Activated naive CD4-positive, alpha-beta T cell treated with Interleukin-2 at 50 U/mL for 16 hours (primary cell): ENCODE measurements at places on chromosomes 13 and 19.
A peak's percentile ranks its signal among the peaks of the same experiment; 100 is the strongest.

- DNase-seq, result peak; percentile 36
These were observed 1.9 kb downstream of the GTPBP3 start for GRCh38 chr19:17339088-17339741.

- DNase-seq, result peak; percentile 77
These were observed 1.1 kb downstream of the RPL36 start for GRCh38 chr19:5690955-5691821.

DNA sequence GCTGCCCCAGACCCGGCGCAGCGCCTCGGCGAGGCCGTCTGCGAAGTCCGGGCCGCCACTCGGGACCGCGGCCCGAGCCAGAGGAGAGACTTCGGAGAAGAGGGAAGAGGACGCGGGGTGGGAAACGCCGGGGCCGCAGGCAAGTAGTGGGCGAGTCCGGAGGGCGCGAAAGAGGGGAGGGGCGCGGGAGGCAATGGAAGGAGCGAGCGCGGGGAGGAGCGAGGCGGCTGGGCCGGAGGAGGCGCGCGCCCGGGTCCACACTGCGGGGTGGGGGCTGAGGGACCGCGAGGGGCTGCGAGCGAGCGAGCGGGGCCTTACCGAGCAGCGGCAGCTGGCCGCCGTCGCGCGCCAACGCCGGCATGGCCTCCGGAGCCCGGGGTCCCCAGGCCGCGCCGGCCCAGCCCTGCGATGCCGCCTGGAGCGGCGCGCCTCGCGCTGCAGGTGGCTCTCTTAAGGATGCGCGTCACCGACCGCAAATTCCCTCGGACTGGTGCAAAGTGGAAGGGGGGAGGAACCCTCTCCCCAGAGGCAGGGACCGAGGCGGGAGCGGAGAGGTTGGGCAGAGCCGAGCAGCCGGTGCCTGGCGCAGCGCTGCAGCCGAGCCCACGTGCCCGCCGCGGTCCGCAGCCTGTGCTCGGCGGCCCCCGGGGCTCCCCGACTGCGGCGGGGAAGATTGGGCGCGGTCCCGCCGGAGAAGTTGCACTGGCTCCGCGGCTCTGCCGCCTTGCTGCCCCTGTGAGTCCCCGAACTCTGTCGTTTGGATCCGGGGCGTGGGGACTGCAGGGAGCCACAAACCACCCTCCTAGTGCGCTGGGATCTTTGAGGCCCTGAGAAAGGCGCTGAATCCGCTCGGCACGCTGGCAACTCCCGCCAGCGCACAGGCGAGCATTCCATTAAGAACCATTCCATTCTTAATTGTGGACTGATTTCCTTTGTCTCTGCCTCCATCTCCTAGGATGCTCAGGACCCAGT, at the start of gene FLT3:
Gene FLT3, minus strand, starts transcription at position 427 of the 972 bp plus-strand sequence. Its CDS starts 66 bp downstream, at position 361.
- peak; percentile 9 for DNase-seq

- peak; percentile 11 for DNase-seq
These were observed 716 bp downstream of the SH2D3A start for GRCh38 chr19:6766357-6767080.

DNA sequence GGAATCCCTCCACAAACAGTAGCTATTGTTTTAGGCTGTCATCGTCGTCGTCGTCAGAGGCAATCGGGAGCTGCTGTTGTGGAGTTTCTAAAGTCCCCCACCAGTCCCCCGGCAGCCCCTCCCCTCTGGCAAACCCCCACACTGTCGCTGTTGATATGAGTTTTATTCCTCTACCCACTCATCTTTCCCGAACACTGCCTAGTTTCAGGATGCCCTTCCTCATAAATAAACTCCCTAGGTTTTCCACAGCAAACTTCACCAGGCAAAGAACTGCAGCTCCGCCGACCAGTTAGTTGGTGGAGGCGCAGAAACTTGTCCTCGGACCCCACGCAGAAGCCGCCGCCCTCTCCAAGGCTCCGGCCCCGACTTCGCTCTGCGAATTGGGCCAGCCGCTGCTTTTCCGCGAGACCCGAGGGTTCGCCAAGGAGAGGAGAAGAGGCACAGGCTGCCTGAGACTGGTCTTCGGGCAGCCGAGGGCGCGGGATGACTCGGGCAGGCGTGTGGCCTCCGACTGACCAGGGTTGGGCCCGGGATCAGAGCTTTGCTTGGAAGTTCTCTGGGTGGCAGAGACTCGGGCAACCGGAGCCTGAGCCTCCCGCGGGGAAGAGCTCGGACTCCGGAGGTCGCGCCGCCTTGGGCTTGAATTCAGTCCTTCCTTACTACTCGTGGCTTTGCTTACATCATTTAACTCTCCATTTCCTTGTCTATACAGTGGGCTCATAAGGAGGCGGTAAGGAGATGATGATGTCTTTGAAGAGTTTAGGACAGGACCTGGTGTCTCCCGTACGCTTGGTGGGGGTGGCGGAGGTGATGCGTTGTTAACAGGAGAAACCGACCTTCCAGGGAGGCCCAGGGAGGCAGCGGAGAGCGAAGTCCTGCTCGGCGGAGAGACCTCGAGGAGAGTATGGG, 7.9 kb downstream of the PDX1 start:
- DNase-seq, result no peak

DNA sequence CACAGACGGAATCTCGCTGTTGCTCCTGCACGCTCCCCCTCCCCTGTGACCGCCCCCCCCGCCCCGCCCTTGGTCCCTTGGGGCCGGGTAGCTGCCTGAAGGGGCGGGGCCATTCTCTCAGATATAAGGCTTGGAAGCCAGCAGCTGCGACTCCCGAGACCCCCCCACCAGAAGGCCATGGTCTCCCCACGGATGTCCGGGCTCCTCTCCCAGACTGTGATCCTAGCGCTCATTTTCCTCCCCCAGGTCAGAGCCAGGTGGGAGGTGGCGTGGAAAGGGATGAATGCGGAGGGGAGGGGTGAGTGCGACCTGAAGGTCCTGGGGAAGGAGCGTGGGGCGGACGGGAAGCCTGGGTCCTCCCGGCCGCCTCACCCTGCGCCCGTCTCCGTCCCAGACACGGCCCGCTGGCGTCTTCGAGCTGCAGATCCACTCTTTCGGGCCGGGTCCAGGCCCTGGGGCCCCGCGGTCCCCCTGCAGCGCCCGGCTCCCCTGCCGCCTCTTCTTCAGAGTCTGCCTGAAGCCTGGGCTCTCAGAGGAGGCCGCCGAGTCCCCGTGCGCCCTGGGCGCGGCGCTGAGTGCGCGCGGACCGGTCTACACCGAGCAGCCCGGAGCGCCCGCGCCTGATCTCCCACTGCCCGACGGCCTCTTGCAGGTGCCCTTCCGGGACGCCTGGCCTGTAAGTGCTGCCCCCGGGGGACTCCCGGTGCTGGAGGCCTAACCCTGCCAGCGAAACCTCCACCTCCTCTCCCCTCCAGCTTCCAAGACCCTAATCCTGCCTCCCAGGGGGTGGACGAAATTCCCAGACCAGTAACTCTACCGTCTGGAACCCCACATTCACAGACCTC, at the start of gene DLL3:
Gene DLL3, plus strand, starts transcription at position 150 of the 845 bp plus-strand sequence. Its CDS starts 28 bp downstream, at position 178.
- peak; percentile 19 for DNase-seq

GRCh38 chr19:18123819-18124218, 26.2 kb downstream of the MAST3 start:
- DNase-seq, result no peak

GRCh38 chr13:33110713-33111413, 94.6 kb downstream of the KL start:
- DNase-seq, result no peak

- DNase-seq, result no peak
These were observed 69.6 kb downstream of the ARHGEF7 start for GRCh38 chr13:111184458-111185401.

DNA sequence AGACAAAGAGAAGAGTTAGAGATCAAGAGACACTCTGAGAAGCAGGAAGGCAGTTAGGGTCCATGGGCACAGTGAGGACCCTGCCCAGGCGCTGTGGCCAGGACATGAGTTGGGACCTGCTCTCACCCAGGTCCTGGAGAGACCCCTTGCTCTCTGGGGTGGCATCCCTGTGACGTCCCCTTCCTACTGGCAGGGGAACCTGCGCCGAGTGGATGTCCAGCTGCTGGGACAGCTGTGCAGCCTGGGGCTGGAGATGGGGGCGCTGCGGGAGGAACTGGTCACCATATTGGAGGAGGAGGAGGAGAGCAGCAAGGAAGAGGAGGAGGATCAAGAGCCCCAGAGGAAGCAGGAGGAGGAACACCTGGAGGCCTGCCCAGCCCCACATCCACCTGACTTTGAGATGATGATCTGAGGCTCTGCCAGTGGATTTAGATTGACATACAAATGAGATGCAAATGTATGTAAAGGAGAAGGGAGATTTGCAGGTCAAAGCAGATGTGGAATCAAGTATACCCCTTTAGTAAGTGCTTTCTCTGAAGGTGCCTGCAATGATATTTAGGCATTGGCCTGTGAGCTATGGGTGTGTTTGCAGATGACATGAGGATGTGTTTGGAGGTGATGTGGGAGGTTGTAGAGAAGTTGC, 978 bp downstream of the ERICH4 start:
- no peak for DNase-seq

- DNase-seq, result no peak
These were observed 16.5 kb upstream of the TNFAIP8L1 start for GRCh38 chr19:4622695-4623421.

GRCh38 chr13:44237881-44238421, 135.7 kb upstream of the SERP2 start:
- DNase-seq, result no peak

- DNase-seq, result no peak
These were observed 22.0 kb downstream of the GPC6 start for GRCh38 chr13:93248627-93249047.

DNA sequence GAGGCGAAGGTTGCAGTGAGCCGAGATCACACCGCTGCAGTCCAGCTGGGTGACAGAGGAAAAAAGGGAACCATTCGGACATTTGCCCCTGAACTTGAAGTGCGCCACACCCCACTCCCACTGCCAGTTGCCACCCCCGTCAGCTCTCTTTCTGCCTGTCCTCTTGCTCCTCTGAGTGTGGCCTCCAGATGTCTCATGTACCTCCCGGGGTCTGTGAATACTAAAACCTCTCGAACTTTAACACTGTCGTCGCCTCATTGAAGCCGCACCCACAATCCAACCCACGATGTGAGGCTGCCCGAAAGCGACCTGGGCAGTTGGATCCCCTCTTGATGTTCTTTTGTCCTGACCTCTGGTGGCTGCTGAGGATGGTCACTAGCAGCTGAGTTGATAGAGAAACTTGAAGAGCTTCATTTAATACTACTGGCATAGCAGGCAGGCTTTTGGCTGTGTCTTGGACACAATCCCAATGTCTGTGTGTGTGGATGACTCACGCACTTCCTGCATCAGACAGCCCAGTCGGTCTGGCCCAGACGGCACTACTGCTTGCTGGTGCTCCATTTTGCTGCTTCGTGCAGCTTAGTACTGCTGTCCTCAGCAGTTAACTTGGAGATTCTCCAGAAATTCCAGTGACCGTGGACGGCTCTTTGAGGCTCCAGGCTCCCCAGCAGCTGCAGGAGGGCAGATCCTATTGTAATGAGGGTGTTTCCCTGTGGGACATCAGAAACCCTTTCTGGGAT, 4.2 kb downstream of the FPR3 start:
- no peak for DNase-seq

GRCh38 chr13:28231642-28232041, 93.3 kb downstream of the PAN3 start:
- no peak for DNase-seq

- no peak for DNase-seq
These were observed 667 bp upstream of the ZNF790 start for GRCh38 chr19:36838784-36839324.

DNA sequence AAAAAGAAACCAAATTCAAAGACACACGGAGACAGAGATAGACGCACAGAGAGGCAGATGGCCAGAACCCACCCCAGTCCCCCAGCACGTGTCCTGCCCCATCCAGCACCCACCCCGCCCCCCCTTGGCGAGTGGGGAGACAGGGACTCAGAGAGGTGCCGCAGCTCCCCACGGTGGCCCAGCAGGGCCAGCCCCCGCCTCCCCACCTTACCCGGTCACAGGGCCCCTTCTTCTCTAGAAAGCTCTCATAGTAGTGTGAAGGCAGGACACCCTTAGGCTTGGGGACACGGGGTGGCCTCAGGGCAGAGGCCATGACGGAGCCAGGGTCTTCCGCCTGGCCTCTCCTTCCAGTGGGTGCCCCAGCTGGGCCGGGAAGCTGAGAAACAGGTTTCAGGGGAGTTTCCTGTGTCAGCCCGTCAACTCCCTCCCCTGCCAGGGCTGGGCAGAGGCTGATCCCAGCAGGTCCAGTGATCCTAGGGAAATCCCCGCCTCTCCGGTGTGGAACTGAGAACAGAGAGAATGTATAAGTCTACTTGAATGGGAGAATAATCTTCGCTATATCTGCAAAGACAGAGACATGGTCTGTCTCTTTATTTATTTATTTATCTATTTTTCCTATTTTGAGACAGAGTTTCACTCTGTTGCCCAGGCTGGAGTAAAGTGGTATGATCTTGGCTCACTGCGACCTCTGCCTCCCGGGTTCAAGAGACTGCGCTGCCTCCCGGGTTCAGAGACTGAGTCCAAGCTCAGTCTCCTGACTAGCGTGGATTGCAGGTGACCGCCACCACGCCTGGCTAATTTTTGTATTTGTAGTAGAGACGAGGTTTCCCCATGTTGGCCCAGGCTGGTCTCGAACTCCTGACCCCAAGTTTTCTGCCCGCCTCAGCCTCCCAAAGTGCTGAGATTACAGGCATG, at the start of gene STAP2:
Gene STAP2, minus strand, starts transcription at position 387 of the 915 bp plus-strand sequence. Its CDS starts 74 bp downstream, at position 313.
- DNase-seq, result peak; percentile 40

GRCh38 chr19:49127674-49128544, 8.6 kb downstream of the PPFIA3 start:
- peak; percentile 94 for DNase-seq

DNA sequence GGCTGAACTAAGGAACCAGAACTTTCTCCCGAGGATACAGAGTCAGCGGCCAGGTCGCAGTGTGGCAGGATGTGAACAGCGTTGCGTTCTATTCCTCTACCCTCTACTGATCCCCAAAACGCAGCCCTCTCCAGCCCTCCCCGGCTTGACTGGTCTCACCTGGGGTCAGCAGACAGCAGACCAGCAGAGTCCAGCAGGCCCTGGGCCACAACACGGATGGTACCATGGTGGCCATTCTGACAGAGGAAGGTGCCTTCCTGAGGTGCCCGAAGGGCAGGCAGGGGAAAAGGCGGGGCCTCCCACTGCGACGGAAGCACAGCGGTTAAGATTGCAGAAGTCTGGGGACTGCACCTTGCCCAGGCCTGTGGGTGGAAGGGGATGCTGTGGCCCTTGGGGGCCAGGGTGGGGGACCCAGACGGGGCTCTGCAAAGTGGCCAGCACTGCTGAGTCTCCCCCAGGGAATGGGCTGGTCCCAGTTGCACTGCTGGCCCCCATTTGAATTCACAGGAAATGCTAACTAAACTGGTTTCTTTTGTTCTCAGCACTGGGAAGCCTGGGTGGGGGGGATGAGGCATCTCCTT, at the start of gene ICAM3:
Gene ICAM3, minus strand, starts transcription at position 245 of the 581 bp plus-strand sequence. Its CDS starts 10 bp downstream, at position 235.
- peak; percentile 71 for DNase-seq

DNA sequence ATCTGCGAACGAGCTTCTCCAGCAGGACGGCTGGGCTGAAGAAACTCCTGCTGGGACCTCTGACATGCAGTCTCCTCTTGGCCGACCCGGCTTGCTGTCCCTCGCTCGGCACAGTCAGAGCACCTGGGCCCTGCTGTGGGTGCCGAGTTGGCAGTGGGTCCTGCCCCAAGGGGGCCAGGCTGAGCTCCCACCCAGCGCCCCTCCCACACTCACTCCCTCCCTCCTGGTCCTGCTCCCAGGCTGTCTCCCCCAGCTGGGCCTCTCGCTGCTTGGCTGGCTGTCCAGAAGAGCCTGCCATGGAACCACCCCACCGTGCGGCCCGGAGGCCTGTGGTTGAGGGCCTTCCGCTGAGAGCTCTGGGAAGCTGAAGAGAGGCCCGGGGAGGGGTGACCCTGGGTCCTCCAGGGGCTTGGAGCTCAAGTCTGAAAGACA, 6.0 kb downstream of the AKT2 start:
- DNase-seq, result no peak
